Astrocyte of the spinal cord (primary cell): ENCODE measurements at places on chromosomes 1 and 21.
A peak's percentile ranks its signal among the peaks of the same experiment; 100 is the strongest.

DNA sequence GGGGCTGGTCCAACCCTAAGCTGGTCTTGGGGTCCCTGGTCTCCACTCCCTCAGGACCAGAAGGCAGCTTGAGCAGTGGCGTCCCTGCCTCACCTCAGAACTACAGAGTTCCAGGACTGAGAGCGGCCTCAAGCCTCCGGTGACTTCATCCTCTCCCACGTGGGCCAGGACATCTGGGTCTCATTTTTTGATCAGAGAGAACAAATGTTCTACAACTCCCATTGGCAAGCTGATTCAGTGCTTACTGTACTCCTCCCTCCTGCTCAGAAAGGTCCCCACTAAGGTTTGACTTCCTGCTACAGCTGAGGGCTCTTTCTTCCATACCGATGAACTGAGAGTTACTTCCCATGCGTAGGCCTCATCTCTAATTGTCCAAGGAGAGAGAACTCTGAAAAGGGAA is 78.5 kb downstream of the PLXNA2 start:
- no peak for DNase-seq

- DNase-seq: peak; percentile 10
Measured at GRCh38 chr1:197304638-197305200, 36.7 kb downstream of the CRB1 start.

DNA sequence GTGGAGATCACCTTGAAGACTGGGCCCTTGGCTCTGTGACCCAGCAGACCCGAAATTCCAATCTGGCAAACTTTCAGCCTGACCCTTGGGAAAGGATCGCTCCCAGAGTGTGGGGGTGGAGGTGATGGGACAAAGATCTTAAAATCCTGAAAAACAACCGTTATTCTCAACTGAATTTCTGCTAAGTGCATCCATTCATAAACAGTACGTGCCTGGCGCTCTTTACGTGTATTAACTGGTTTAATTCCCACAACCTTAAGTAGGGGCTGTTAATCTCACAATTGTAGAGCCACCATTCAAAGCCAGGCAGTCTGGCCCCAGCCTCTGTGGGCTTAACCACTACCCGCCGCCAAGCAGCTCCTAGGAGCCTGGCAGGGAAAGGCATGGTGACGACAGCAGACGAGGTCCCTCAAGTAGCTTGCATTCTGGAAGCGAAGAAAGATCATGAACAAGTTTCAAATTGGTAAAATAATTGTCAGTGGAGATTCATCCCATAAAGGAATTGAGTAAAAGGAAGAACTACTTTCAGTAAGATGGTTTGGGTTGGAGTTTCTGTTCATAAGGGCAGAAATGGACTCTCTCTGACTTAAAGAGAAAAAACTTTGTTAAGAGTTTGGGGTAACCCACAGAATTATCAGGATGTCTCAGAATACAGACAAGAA is 11.4 kb upstream of the RGS16 start:
- DNase-seq: peak; percentile 78

DNA sequence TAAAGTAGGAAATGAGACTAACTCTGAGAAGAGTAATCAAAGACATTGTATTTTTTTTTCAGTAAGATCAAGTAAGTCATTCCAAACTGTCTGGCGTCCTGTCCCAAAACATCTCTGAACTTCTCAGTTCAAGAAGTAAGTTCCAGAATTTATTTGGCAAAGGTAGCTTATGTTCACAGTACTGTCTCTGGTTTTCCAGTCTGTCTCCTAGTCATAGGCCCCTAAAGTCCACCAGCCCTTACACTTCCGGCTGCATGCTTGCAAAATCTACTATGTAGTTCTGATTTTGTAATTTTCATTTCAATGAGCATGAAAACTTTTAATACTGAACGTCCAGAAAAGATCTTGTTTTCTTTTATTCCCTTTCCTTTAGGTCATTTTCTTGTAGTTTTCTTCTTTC is 61.4 kb upstream of the S1PR1 start:
- peak; percentile 27 for DNase-seq

DNA sequence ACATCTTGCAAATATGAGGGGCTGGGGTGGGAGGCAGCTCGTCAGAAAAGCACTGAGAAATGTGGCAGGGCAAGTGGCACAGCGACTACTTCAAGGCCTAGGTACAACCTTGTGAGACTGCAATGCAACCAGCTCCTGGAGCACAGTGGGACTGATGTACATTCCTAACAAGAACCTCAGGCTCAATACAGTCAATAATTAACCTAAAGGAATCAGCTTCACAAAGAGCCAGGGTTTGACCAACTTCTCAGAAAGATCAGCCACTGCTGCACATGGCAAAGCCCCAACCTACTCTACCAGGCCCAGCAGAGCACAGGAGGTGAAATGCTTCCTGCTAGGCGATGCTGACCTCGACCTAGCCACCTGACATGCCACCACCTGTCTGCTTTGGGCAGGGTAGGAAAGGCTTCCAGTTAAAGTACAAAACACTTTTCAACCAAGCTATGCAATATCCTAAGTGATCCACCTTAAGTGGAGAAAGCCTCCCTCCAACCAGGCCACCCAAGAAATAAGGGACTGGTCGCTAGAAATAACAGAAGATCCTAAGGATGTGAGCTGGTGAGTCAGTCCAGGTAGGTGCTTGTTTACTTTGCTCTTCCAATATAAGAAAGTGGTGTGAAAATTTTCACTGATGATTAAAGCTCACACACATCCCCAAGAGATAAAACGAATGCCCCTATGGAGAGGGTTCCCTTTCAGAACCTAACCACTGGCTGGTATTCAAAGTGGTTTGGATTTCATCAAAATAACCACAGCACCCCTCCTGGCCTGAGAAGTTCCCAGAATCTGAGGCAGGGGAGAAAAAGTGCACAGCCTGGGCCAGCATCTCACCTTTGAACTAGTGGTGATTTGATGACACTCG is 2.1 kb downstream of the RIPK4 start:
- DNase-seq: no peak

DNA sequence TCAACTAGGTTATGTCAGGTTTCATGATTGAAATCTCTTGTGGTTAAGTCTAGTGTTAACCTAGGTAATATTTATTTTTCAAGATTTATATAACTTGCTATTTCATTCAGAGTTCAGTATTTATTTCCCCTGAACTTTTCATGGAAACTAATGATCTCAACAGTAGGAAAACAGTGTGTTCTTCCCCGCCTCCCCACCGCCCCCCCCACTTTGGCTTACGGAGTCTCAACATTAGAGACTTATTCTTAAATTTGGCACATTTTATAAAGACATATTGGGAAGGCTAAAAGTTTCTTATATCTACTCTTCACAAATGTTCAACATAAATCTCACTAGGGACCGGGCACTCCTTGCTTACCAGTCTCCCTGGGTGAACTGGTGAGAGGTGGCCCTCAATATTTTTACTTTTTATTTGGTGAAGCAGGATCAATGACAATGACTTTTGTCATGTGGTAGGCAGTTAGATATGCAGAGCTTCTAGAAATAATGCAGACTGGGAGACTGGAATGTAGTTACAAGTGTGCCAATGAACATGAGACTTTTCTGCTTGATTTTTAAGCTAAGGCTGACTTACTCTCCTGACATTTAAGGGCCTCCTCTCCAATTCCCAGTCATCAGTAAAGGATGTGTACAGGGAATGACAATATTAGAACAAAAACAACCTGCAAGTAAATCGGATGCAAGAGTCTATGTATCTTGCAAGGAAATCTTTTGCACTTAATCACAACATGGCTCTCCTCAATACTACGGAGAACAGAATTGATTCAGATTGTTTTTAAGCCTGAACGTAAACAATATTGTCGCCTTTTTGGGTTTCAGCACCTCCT is 1.7 kb upstream of the MAN1A2 start:
- no peak for DNase-seq

DNA sequence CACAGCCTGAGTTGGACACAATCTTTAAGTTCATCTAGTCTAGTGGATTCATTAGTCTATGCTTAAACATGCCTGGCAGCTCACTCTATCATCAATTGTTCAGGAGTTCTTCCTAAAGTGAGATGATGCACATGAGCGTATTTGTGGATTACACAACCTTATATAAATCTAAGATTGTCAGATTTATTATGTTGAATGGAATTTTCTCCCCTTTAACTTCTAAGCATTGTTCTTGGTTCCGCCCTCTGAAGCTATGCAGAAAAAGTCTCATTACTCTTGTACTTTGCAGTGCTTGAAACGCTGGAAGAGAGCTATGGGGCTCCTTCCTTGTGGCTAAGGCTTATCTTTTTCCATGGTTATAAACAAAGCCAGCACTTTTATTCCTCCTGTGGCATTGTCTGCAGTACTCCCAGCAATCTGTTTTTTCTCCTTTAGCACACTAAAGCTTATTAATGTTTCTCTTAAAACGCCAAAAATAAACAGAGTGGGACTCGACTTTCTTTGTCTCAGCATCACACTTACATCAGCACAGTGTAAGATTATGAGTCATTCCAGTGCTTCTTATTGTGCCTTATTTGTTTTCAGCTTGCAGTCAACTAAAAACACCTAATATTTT is 316.8 kb upstream of the CAMK1G start:
- peak; percentile 3 for DNase-seq

DNA sequence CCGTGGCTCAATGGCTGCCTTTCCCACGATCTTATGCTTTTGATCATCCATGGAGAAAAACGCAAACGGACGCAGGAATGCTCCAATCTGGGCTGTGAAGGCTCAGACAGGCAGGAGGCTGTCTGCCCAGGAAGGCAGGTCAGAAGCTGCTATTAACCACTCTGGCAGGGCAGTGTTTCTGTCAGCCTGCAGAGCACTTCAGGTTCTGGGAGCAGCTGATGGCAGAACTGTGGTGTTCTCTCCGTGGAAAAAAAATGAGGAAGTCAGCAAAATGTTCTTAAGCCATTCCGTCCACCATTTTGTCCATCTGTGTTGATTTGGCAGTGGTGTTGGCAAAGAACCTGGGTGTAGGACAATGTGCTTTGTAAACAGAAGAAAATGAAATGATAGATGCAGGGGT is 91.7 kb downstream of the SIM2 start:
- DNase-seq: no peak

- DNase-seq: no peak
Measured at GRCh38 chr1:184860985-184861754, 106.5 kb upstream of the EDEM3 start.

DNA sequence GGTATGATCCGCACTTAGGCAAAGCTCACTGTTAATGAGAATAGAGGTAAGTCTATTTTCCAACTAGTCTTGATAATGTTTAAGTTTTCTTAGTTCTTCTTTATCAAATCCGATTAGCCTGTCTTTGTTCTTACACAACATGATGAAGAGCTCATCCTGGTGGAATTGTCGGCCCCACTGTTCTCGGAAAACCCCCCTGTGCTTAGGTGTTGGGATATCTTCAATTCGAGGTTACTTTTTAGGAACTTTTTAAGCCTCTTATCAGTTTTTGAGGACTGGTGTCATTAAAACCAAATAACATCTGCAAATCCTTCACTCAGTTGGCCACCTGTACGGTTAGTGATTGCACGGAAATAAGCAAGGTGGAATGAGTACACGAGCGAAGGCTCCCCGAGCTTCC is 60.7 kb upstream of the KIF26B start:
- no peak for DNase-seq

DNA sequence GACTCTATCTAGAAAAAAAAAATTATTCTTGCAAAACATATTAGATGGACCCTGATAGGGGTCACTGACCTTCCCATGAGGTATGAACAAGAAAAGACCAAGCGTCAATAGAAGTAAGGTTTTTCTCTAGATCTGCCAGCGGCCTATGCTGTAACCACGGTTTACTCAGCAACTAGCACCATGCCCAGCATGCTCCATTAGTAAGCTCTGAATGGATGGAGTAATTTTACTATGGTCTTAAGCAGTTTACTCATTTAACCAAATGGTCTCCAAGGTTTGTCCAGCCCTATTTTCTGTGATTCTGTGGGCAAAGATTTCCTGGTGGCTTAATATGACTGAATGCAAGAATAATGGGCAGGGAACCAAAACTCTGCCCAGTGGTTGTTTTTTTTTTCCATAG is 113.9 kb downstream of the ADSS2 start:
- DNase-seq: no peak

GRCh38 chr1:86205741-86206140 is 49.2 kb upstream of the COL24A1 start:
- DNase-seq: peak; percentile 48

DNA sequence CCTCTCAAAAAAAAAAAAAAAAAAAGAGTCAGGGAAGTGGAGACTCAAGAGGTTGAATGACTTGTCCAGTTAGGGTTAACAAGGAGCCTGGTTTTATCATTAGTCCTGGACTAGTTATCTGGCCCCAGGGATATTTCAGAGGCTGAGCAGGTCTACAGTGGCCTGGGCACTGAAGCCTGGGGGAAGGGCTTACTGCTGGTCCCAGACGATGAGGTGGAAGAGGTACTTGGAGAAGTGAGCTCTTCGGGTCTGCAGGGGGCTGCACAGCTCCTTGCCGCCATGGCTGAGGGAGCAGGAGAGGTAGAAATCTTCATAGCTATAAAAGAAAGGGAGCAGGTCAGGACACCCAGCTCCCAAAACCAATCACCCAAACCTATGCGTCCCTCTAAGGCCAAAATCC is 40.1 kb downstream of the PIK3C2B start:
- DNase-seq: no peak

GRCh38 chr1:42851420-42851819 is 5.0 kb downstream of the ZNF691 start:
- no peak for DNase-seq

- DNase-seq: no peak
Measured at GRCh38 chr1:55867304-55867843, 652.2 kb upstream of the USP24 start.

DNA sequence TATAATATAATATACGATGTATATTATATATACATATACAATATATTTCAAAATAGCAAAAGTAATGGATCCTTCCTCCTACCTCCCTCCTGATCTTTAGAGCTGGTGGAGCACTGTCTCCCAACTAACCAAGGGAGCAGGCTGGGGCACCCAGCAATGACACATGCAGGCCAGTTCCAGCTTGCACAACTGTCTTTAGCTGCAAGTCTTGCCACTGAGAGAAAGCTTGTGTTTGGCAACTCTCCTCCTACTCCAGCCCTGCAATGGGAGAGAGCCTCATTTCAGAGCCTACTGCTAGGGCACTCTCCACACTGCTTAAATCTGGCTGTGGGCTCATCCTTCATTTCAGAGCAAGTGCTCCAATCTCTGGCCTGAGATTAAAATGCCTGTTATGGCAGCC is 469.8 kb upstream of the OLFM3 start:
- DNase-seq: no peak

DNA sequence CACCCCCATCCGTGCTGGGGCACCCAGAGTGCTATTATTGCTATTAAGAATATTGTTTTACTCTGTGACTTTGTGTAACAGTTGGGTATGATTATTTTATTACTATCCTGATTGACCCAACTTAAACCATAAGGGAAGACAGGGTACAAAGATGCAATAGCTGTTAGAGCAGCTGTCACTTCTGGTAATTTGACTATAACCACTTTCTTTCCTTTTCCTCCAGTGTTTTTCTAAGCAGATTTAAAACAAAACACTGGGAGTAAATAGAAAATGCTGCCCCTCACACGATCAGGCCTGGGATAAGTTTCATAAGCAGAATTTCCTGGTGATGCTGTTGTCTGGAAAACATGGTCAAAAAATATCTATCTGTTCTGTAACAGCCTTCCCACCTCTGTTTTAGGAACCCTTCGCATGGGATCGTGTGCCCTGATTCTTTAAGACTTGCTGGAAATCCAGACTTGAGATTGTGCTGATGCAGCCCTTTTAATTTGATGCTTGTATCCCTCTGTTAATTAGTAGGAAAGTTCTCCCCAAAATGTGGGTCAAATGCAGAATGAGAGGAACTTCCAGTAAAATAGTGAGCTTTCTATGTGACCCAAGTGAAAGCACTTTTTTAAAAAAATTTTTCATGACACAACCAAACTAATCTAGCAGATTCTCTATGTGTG is 165.3 kb downstream of the FMN2 start:
- no peak for DNase-seq
